ENCODE measurements at places on chromosomes 5 and 9. TPM values are rescaled to one million over a fixed set of nuclear protein-coding genes. Genes with fewer than 3 reads are reported as not detected.
A peak's percentile ranks its signal among the peaks of the same experiment; 100 is the strongest.

GRCh38 chr9:136787690-136788400 lies 3.3 kb upstream of the TMEM141 start:
- no peaks in the 10 kb centered on the region for H3K27me3 ChIP-seq
- DNase-seq = peak; percentile 69
- peaks cover 4% of the 10 kb centered on the region for H3K4me1 ChIP-seq
- H3K36me3 ChIP-seq = no peaks in the 10 kb centered on the region
- H3K27ac ChIP-seq = peak overlapping the region; percentile 99

WWC1 gene
- total RNA-seq = 52.6 TPM

DNA sequence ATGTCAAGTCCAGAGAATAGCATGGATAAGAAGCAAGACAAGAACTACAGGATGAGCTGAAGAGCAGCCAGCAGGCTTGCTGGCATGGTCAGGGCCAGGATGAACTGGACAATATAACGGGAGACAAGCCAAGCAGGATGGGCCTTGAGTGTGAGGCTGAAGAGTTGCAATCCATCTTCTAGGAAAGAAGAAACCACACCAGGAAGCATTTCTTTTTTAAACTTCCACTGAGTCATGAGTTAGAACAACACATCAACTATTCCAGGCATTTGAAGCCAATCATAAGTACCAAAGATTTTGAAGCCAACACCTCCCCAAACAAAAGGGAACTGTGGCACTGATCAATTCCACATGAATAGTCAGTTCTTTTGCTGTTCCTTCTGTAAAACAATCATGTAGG lies 27.3 kb downstream of the SLC31A2 start:
- no peaks in the 10 kb centered on the region for H3K4me1 ChIP-seq
- H3K36me3 ChIP-seq = peaks cover 4% of the 10 kb centered on the region
- H3K4me3 ChIP-seq = no peak overlapping the region
- H3K27ac ChIP-seq = no peak overlapping the region

C9orf72 gene
- 14.2 TPM for total RNA-seq

DNA sequence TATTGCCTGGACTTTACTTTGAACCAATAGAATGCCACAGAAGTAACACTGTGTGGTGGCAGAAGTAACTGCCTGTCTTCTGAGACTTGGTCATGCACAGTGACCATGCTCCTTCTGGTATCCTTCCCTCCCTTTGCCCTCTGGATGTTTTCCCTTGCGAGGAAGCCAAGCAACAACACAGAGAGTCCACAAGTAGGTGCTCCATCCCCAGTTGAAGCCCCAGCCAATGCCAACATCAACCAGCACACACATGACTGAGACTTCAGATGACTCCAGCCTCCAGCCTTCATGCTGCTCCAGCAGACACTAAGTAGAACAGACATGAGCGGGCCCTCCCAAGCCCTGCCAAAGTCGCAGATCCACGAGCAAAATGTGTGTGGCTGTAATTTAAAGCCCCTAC lies 129.6 kb downstream of the EPB41L4A start:
- no peaks in the 10 kb centered on the region for H3K27me3 ChIP-seq
- H3K27ac ChIP-seq = no peak overlapping the region
- H3K4me1 ChIP-seq = no peaks in the 10 kb centered on the region
- no peak for DNase-seq

GRCh38 chr5:151286246-151286645 lies 17.3 kb downstream of the SLC36A3 start:
- no peaks in the 10 kb centered on the region for H3K4me1 ChIP-seq
- H3K27me3 ChIP-seq = no peaks in the 10 kb centered on the region
- DNase-seq = no peak
- no peak overlapping the region for H3K4me3 ChIP-seq
- H3K36me3 ChIP-seq = no peaks in the 10 kb centered on the region
- no peak overlapping the region for H3K27ac ChIP-seq

GRCh38 chr5:157607371-157608161 lies 32.0 kb upstream of the ADAM19 start:
- H3K4me1 ChIP-seq = no peaks in the 10 kb centered on the region
- H3K27me3 ChIP-seq = no peaks in the 10 kb centered on the region
- no peaks in the 10 kb centered on the region for H3K36me3 ChIP-seq

All from prostate gland (tissue), 2 donors.